ENCODE measurements at places on chromosomes 1 and 21. TPM values are rescaled to one million over a fixed set of nuclear protein-coding genes. Genes with fewer than 3 reads are reported as not detected.

Gene HS2ST1
- total RNA-seq = 25.6 TPM

Gene DENND2C
- 8.4 TPM for total RNA-seq

Gene AADACL3
- not detected for total RNA-seq

Gene GUCA2A
- not detected for total RNA-seq

Gene FCGR3B
- total RNA-seq = 1.6 TPM

Gene MTARC1
- 29.0 TPM for total RNA-seq

Gene SPOCD1
- total RNA-seq = 39.8 TPM

Gene FCRL4
- total RNA-seq = not detected

Gene MRPL39
- total RNA-seq = 24.0 TPM

Gene GBP6
- total RNA-seq = not detected

Gene KCNC4
- 5.2 TPM for total RNA-seq

Gene LCE1B
- total RNA-seq = not detected

DNA sequence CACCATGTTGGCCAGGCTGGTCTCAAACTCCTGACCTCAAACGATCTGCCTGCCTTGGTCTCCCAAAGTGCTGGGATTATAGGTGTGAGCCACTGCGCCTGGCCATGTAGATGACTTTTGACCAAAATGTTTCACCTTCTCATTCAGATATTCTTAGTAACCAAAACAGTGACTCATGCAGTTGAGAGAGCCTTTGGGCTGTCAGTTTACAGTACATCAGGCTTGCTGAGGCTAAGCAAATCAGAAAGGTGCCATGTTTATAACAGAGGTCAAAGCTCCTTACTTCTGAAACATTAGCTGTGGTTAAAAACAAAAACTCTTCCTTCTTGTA lies 21.0 kb downstream of the CNIH4 start:
- DNase-seq = no peak

DNA sequence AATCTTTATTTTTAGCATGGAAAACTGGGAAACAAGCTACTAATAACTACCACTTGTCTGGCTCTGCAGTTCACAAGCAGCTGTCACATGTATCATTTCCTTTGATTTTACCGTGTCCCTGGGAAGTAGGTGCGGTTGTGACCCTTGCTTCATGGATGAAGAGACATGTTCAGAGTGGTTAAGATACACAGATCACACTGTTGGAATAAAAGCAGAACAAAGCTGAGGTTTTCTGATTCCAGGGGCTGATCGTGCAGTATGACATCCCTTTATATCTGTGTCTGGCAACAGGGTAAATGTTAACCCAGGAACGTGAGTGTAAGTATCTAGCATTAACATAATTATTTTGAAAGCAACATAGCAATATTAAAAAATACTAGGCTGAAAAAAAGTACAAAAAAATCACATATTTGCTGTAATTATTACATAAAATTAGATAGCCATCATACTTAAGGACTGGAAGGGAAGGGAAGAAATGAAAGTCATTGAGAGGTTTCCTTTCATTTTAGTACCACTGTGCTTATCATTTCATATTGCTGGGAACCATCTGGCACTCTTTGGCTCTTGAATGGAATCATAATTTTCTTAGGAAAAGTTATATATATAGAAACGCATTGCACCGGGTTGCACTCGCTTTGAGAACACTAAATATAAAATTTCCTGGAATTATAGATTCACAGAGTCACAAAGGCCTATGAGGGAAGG lies 62.8 kb upstream of the PAXBP1 start:
- no peak for DNase-seq

GRCh38 chr1:222546091-222546490 lies 1.8 kb downstream of the HHIPL2 start:
- DNase-seq = no peak

GRCh38 chr1:15153184-15153841 lies at the start of gene TMEM51:
TMEM51 (plus strand) TSS chr1:15153747; CDS start chr1:15215088, 61,341 bp downstream.
- peak; percentile 84 for DNase-seq

DNA sequence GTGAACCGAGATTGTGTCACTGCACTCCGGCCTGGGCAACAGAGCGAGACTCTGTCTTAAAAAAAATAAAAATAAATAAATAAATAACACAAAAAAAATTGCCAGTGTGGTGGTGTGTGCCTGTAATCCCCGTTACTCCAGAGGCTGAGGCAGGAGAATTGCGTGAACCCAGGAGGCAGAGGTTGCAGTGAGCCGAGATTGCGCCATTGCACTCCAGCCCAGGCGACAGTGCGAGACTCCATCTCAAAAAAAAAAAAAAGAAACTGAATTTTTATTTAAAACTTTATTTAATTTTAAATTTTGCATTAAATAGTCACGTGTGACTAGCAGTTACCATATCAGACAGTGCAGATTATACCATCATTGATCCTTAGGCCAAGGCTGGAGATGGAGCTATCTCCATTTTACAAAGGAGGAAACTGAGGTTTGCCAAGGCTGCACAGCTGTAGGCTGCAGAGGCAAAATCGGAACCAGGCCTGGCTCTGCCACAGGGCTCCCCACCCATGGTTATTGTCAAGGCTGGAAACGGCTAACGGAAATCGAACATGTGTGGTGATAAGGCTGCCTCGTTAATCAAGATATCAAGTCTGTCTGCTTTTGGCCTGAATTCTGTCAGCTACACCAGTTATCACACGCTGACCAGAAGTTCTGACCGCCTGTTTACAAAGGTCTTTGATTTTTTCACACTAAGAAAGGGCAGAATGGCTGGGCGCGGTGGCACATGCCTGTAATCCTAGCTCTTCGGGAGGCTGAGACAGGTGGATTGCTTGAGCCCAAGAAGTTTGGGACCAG lies 20.5 kb downstream of the HSPG2 start:
- no peak for DNase-seq

DNA sequence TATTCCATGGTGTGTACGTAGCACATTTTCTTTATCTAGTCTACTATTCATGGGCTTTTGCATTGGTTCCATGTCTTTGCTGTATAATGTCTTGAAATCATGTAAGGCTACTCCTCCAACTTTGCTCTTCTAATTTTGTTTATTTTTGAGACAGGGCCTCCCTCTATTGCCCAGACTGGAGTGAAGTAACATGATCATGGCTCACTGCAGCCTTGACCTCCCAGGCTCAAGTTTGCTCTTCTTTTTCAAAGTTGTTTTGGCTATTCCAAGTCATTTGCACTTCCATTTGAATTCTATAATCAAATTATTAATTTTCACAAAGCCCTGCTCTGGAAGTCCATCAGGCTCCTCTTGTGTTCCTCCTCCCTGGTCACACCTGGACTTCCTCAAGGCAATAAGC lies 90.2 kb upstream of the SGIP1 start:
- DNase-seq = no peak

DNA sequence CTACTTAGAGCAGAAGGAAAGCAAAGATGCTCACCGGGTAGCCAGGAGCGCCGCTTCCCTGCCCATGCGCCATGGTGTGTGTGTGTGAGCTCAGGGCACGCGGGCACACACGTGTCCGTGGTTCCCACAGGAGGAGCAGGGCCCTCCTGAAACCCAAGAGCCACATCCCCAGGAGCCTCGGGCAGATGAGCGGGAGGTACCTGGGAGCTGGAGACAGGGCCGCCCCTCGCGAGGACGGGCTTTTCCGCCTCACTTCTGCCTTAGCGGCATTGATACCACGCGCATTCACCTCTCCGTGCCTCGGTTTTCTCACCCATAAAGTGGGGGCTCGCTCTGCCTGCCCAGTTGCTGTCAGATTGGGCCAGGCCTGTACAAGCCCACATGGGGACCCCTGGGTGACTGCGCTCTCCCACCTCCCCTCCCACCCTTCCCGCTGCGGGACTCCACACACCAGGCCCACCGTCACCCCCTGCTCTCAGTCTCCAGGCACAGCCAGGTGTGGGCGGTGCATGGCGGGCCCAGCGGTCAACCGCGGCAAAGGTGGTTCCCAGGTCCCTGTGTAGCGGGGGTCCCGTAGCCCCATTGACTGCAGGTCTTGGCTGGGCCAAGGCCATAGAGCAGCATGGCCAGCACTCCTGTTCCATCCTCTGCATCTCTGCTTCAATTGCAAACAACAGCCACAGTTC lies 66.3 kb downstream of the SIK1 start:
- no peak for DNase-seq

- no peak for DNase-seq
These were observed 31.9 kb downstream of the KIF14 start for GRCh38 chr1:200588698-200589097.

- DNase-seq = no peak
These were observed 14.6 kb downstream of the EXOC8 start for GRCh38 chr1:231322880-231323530.

DNA sequence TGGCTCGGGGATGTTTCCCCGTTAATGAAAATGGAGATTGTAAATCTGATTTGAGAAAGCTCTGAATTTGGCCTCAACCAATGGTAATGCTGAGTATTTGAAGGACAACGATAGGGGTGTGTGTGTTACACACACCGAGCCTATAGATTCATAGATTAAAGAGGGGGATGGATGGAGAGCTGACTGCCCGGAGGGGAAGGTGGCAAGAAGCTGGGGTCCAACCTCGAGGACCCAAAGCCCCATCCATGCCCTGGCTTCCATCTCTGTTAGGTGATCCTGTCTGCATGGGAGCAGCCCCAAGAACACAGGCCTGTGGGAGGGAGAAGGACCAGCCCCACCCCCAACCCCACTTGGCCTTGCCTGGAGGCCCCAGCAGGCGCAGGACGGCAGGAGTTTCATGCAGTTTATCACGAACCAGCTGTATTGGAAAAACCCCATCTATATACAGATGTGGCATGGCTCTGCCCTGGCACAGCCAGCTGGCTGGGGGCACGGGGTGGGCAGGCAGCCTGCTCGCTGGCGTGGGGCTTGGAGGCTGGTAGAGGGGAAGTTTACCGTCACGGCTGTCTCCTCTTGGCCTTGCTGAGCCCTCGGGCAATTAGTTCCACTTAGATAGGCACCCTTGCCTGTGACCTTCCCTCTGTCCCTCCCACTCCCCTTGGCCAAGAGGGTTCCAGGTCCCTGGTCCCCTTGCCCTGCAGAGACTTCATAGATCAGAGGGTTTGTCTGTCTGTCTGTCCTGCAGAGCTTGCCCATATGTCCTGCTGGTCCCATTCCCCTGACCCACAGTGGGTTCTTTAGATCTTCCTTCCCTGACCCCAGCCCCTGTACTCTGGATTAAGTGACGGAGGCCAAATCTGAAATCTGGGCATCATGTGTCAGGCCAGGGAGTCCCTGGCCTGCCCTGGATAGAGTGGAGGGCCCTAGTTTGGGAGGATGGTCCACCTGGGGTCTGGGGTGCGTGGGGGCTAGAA lies 3.0 kb downstream of the HSPB7 start:
- no peak for DNase-seq

DNA sequence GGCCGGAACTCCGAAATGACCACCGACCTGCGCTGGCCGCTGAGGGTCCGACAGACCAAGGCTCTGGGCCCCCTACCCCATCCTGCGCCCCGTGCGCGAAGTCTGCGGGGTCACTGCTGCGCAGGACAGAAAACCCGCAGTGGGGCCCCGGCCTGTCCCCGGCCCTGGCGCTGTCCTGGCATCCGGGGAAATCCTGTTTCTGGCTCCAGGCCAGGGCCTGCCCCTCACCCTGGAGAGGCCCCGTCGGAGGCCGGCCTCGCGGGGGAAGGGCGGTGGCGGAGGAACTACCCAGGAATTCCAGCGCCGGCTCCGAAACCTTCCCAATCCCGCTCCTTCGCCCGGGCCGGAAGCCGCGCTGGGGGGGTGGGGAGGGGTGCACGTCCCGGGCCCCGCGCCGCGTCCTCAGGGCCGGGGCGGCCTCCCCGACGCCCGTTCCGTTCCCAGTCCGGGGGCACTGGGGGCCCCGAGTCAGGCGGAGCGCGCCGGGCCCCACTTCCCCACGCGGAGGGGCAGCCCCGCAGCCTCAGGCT lies 77.0 kb downstream of the MORN1 start:
- DNase-seq = no peak

- DNase-seq = no peak
These were observed 161.6 kb upstream of the PTBP2 start for GRCh38 chr1:96559707-96560596.

GRCh38 chr1:3530926-3531818 lies 76.7 kb downstream of the ARHGEF16 start:
- DNase-seq = peak; percentile 85

DNA sequence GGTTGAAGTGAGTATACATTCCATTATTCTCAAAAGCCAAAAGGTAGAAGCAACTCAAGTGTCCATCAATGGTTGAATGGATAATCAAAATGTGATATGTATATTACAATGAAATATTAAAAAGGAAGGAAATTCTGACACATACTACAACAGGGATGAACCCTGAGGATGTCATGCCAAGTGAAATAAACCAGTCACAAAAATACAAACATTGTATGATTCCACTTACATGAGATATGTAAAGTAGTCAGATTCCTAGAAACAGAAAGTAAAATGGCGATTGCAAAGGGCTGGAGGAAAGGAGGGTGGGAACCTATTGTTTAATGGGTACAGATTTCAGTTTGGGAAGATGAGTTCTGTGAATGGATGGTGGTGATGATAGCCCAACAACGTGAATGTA lies 5.8 kb downstream of the SLC44A3 start:
- DNase-seq = no peak

GRCh38 chr1:51928896-51929295 lies 50.4 kb upstream of the NRDC start:
- no peak for DNase-seq

DNA sequence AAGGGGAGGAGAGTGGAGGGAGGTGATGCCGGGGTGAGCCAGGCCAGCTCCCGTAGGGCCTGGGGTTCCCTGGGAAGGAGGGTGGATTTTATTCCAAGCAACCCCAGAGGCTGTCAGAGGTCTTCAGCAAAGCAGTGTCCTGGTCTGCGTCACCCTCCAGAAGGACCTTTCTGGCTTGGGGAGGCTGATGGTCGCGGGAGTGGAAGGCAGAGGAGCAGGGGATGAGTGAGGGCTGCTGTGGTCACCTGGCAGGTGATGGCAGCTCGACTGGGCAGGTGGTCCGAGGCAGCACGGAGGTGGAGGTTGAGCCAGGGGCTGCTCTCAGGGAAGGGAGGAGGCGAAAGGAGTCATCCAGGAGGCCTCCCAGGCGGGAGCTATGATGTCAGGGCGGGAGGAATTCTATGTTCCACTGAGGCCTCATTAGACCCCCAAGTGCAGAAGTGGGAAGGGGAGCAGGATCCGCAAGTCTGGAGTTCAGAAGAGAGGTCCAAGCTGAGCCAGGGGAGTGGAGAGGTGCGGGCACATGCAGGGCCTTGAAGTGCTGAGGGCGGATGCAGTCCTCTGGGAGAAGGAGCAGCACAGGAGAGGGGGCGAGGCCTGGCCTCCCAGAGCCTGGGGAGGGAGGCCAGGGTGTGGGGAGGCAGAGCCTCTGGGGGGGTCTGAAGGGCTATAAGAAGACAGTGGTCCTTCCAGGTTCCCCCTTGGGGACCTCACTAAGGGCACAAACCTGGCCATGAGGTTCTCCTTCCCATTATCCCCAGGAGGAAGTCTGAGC lies 33.3 kb downstream of the BMP8A start:
- DNase-seq = no peak

- DNase-seq = no peak
These were observed 136.3 kb downstream of the DUSP10 start for GRCh38 chr1:221605569-221605968.

GRCh38 chr21:41506611-41507520 lies 1.1 kb downstream of the TMPRSS2 start:
- no peak for DNase-seq

- no peak for DNase-seq
These were observed 30.9 kb downstream of the SMIM12 start for GRCh38 chr1:34828611-34829010.

GRCh38 chr1:91650764-91651163 lies 150.1 kb downstream of the CDC7 start:
- DNase-seq = peak; percentile 62

GRCh38 chr1:10257851-10258250 lies 47.5 kb downstream of the KIF1B start:
- DNase-seq = no peak

- no peak for DNase-seq
These were observed 13.6 kb upstream of the SPEN start for GRCh38 chr1:15833842-15834405.

GRCh38 chr1:38451541-38451993 lies 405.0 kb upstream of the POU3F1 start:
- no peak for DNase-seq

GRCh38 chr1:18948913-18949685 lies 7.4 kb downstream of the IFFO2 start:
- DNase-seq = no peak

Data from ureter (tissue), 1 donor.